ENCODE measurements at places on chromosomes 13 and 19.
A peak's percentile ranks its signal among the peaks of the same experiment; 100 is the strongest.

DNA sequence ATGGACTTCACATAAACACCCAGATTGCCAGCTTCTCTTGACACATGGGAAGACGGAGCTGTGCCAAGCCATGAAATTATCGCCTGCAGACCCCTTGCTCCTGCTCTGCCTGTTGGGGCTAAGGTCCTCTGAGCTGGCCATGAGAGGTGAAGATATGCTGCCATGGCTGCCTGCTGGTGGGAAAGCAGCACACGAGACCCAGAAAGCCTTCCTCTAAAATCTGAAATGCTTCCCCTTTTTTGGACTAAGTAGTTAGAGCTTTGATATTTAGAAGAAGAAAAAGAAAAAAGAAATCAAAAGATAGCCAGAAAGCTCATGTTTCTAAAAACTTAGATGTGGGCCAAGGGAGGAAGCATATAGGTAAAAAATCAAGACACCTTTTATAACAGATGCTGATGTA lies 11.2 kb downstream of the WDFY2 start:
- no peak for DNase-seq

GRCh38 chr13:23680845-23681669 lies 110.8 kb downstream of the TNFRSF19 start:
- no peak for DNase-seq

DNA sequence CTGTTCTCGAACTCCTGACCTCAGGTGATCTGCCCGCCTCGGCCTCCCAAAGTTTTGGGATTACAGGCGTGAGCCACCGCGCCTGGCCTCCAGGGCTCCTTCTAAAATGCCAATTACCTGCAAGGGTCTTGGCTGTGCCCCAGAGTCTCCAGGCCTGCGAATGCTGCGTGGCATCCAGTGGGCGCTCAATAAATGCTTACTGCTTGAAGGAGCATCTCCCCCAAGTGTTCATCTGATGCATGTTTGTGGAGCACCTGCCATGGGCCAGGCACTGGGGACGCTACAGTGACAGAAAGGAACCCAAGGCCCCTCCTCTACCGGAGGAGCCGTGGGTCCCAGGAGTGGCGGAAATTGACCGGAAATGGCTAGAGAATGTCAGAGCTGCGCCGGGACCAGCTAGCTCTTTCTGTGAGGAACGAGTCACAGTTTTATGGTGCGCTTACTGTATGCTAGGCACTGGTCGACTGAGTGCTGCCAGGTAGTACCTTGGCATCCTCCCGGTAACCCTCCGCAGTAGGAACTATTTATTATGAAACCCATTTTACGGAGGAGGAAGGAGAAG lies 14.2 kb downstream of the ANKRD24 start:
- DNase-seq = no peak

GRCh38 chr19:47615714-47616113 lies 6.8 kb downstream of the BICRA start:
- DNase-seq = no peak

DNA sequence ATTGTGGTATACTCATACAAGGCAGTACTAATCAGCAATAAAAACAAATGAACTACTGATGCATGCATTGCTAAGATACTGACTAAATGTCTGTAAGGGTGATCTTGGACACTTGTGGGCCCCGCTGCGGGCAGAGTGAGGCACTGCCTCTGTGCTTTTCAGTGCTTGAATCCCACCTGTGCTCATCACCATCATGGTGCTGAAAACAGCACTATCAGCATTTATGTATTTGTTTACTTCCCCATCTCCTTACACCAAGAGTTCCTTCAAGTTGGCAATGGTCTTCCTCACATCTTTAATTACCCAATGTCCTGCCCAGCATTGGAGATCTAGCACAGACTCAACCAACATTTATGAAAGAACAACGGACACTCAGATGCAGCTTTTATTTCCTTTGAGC lies 193.7 kb upstream of the RFC3 start:
- no peak for DNase-seq

DNA sequence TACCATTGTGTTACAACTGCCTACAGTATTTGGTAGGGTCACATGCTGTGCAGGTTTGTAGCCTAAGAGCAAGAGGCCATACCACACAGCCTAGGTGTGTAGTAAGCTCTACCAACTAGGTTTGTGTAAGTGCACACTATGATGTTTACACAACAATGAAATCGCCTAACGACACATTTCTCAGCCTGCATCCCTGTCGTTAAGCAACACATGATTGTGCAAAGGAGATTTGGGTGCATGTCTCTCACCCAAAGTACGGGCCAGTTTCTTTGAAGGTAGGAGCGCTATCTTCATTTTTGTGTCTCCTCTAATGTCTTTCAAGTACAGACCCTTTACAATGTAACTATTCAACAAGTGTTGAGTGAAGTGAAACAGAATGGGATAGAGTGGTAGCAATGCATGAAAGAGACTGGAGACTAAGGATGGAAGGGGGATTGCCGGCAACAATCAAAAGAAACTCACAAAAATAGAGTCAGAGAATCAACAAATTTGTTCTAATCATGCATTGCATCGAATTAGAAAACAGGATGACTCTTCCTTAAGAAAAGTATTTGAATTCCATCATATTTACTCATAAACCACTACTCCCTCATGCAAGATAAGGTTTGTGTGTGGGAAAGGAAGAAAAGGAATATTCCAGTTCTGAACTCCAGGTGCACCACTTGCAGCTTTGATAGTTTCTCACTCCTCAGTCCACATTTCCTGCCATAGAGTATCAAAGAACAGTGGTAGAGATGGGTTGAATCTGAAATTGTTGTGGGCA lies 60.2 kb upstream of the TNFRSF19 start:
- DNase-seq = no peak

DNA sequence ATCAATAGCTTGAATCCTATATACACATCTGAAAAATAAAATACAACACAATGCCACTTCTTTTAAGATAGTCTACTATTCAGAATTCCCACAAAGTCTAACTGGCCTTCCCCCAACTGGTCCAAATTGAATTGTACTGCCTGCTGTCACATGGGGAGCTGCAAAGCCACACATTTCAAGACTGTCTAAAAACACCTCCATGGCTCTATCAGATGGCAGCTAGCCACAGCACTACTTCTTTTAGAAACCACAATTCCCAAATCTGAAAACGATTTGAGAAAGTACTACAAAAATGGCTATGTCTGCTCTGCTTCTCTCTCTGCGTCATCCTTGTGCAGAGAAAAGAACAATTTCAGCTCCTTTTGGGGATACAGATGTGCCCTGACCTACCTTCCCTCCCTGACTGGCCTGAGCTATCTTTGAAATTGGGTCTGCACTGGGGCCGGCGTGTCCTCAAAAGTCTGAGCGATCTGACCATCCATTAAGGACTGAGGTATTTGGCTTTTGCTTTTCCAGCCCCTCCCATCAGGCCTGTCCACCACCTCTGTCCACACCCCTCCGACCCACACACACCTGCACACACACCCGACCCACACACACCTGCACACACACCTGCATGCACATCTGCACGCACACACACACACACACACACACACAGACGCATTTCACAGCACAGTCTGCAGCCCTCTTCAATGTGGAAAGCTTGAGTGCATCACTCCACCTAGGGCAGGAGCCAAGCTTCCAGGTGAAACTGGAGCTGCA lies 68.6 kb upstream of the IPO5 start:
- DNase-seq = no peak

GRCh38 chr19:7408251-7408650 lies 59.5 kb downstream of the ARHGEF18 start:
- no peak for DNase-seq

GRCh38 chr13:20181188-20181587 lies 11.6 kb downstream of the GJB2 start:
- DNase-seq = no peak

DNA sequence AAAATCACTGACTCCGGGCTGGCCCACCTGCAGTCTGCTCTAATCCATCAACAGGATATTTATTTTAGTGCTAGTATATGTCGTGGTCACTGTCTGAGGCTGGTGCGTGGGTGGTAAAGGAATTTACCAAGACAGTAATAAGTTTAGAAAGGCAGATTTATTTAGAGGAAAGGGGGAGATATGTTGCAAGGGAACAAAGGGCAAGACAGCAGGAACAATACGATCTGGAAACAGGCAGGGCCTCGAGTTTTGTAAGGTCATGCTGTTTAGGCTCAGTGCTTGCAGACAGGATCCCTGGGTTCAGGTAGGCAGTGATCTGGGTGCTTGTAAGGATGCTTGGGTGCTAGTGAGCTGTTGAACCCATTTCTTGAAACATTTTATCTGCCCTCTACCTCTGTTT lies 748.2 kb upstream of the SLITRK5 start:
- no peak for DNase-seq

DNA sequence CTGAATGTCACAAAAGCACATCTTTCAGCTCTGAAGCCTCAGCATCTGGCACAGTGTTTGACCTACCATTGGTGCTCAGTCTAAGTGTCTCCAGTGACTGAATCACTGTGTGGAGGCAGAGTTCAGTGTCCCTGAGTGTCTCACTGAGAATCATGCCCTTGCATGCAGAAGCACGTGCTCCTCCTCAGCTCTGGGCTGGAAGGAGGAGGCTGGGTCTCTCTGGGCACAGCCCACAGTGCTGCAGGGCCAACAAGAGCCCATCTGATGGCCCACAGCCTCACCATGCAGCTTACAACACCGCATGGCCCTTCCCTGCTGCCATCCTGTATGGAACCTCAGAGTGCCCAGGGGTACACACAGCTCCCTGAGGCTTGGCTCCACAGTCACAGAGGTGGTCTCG lies 86.1 kb downstream of the TEX26 start:
- no peak for DNase-seq

- DNase-seq = no peak
These were observed 2.1 kb downstream of the RNF126 start for GRCh38 chr19:660793-661426.

GRCh38 chr13:113601166-113602070 lies 16.9 kb downstream of the TFDP1 start:
- no peak for DNase-seq

GRCh38 chr19:36136964-36137686 lies 2.7 kb upstream of the CAPNS1 start:
- peak; percentile 57 for DNase-seq

- no peak for DNase-seq
These were observed 7.7 kb downstream of the AP1M1 start for GRCh38 chr19:16205205-16206045.

- DNase-seq = no peak
These were observed 9.2 kb upstream of the ACP7 start for GRCh38 chr19:39074942-39075341.

DNA sequence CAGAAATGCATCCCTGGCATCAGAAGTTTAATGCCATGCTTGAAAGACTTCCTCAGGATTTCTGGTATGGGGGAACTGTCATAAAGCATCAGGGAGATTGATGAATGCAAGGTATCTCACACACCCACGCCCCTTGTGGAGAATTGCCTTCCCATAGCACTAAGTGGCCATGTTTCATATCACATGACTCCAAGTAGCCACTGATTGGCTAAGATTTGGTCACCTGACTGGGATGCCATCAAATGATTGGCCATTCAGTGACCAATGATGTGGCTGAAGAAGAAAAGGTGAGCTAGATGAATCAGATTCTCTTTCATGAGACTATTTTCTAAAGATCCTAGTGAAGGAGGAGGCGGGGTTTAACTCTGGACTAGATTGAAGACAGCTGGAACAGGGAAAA lies 7.3 kb downstream of the KLK8 start:
- DNase-seq = no peak

GRCh38 chr19:4910594-4911281 lies 1.4 kb downstream of the UHRF1 start:
- DNase-seq = peak; percentile 51

GRCh38 chr19:27824108-27824507 lies 1388.8 kb downstream of the UQCRFS1 start:
- DNase-seq = no peak

GRCh38 chr19:13588957-13589833 lies 82.9 kb upstream of the CACNA1A start:
- DNase-seq = peak; percentile 52

GRCh38 chr13:99367106-99367616 lies 60.0 kb upstream of the GPR183 start:
- no peak for DNase-seq

- peak; percentile 93 for DNase-seq
These were observed at the start of gene ZNF816 for GRCh38 chr19:52962394-52963246. ZNF816 (minus strand) TSS chr19:52962881; CDS start chr19:52956089, 6,792 bp downstream.

- DNase-seq = no peak
These were observed 1.7 kb downstream of the CXCL17 start for GRCh38 chr19:42441049-42441445.

GRCh38 chr13:78832461-78832860 lies 173.5 kb upstream of the OBI1 start:
- no peak for DNase-seq

Measured in CD14-positive monocyte (primary cell).